ENCODE measurements at places on chromosomes 7 and 10.

DNA sequence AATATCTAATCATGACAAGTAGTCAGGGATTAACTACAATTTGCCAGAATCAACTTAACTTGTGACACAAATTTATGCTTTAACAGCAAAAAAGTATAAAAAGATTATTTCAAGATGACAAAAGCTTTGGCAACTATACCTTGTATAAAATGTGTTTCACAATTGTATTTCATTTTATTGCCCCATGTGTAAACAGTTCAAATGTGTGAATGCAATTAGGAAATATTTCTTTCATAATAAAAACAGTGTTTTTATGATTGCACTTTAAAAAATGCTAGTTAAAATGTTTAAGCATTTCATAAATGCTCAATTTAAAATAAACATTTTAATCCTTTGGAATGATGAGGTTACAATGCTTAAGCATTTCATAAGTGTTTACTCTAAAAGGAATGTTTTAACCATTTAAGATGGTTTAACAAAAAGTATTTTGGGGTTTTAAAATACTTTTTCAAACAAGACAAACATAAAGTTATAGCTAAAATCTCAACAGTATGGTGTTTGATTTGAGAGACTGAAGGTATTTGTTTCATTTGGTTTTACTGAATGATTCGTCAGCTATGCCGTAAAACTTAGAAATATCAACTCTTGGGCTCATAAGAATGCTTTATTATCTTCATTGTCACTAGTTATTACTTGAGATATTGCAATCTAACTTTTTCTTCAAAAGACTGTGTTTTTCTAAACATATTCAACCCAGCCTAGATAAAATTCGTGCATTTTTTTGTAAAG is 50.1 kb downstream of the SFTPD start:
- no peak for DNase-seq

DNA sequence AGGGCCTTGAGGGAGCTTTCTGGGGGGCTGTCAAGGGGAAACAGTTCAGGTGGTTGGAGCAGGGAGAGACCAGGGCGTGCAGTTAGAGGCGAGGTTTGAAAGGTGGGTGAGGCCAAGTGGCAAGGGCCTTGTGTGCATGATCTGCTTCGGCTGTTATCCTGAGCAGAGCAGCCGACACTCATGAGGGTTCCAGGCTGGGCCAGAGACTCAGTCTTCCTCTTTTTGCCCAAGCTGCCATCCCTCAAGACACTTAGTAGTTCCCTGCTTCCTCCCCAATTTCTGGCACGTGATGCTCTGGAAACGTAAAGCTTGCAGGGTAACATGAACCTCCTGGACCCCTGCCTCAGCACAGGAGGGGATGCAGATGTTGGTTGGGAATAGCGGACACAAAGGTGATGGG is 44.1 kb downstream of the KLRG2 start:
- no peak for DNase-seq

DNA sequence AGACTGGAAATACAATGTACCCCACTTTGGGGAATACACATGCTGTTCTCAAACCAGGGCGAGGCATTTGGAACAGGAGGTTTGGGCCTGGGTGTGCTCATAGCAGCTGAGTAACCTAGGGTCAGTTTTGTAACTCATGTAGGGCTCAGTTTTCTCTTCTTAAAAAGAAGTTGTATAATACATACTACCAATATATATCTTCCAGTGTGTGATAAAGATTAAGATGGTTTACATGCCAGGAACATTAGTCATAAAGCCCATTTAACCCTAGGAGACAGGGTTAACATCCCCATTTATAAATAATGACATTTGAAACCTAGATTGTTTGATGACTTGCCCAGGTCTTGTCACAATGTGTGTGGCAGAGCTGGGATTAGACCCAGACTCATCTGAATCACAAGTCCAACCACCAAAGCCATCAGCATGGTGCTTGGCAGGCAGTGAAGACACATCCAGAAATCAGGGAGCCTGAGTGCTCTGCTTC is 6.0 kb downstream of the AKR1B10 start:
- no peak for DNase-seq

- peak; percentile 3 for DNase-seq
These were observed 45.3 kb upstream of the CDK1 start for GRCh38 chr10:60732807-60733516.

GRCh38 chr10:60099998-60100747 is 193.8 kb upstream of the CCDC6 start:
- no peak for DNase-seq

DNA sequence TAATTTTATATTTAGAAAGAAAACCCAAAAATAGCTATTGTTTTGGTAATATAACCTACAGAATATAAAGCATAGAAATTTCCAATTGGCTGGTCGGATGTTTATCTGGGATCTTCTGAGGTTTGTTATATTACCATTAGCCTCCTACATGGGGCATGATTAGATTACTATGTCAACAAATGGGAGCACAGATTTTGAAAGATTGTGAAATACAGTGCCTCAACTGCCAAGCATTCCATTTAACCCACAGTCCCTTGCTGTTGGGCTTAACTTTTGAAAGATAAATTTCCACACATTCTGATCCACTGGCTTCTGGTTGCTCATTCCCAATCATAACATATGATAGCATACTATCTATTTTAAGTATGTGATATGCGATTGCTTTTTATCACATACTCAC is 455.4 kb upstream of the C7orf33 start:
- no peak for DNase-seq

DNA sequence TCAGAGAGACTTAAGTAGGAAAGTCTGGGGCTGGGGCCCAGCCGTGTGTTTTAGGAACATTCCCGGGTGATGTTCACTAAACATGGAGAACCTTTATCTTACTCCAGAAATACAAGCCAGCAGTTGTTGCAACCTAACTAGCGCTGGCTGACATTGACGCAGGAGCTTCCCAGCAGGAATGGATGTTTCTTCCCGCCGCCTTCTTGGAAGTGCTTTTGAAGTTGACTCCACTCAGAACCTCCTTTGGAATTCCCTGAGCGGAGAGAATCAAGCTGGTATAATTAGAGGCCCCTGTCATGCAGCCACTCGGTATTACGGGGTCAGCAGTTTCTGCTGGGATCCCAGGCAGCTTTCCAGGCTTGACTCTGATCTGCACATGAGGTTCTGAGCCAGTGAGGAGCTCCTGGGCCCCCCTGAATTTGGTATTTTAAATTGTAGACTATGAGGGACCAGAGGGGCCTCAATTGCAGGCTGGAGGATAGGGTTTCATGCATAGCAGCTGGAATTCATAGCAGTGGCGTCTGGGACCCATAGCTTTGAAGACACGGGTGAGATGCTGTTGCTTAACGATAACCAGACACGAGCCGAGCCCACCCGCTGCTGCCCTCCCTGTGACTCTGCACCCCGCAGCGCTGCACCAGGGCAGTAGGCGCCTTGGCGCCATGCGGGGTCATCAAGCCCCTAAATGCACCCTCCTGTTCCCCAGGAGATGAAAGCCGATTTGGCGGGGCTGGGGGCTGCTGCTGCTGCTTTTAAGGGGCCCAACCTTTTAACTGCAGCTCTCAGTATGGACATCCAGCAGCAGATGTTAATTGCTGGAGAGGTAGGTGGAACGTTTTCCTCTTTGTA is 61.8 kb downstream of the EEPD1 start:
- no peak for DNase-seq

DNA sequence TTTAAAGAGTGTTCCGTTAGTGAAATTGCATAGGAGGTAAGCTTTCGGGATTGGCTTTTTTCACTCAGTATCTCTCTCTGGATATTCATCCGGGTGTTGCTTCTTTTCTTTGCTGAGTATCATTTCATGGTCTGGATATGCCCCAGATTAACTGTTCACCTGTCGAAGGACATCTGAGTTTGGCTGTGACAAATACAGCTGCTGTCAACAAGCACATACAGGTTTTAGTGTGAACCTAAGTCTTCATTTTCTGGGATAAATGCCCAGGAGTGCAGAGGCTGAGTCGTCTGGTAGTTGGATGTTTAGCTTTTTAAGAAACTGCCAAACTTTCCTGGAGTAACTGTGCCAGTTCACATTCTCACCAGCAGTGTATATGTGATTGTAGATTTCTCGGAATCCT is 5.6 kb downstream of the DOCK1 start:
- no peak for DNase-seq

GRCh38 chr7:8594115-8594514 is 160.7 kb downstream of the NXPH1 start:
- DNase-seq: no peak

DNA sequence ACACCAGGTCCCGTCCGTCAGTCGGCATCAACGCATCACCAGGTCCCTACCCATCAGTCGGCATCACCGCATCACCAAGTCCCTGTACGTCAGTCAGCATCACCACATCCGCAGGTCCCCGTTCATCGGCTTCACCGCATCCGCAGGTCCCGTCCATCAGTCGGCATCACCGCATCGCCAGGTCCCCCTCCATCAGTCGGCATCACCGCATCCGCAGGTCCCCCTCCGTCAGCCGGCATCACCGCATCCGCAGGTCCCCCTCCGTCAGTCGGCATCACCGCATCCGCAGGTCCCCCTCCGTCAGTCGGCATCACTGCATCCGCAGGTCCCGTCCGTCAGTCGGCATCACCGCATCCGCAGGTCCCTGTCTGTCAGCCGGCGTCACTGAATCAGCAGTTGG is 55.1 kb downstream of the IGF2BP3 start:
- no peak for DNase-seq

DNA sequence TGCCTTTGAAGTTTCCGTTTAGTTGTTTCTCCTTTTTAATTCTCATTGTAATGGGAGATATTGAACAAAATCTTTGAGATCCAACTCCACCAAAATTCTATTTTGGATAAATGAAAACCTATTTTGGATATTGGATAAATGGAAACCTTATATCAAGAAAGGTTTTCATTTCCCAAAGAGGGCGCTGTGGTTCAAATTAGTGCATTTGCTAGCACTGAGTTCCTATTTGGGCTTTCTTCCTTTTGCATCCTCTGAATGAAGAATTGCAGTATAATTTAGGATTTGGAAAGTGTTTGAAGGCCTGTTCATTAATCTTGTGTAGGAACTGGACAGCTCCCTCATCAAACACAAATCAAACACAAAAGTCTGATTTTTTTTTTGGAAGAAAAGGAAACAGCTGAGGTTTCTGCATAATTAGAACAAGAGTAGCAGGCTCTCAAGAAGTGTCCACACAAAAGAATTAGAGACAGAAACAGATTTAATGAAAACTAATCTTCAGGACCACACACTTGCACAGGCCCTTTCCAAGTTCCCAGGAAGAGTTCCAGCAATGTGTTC is 80.8 kb upstream of the KLF14 start:
- DNase-seq: no peak

- DNase-seq: no peak
These were observed 320.2 kb downstream of the CDC14C start for GRCh38 chr7:49244543-49244942.

DNA sequence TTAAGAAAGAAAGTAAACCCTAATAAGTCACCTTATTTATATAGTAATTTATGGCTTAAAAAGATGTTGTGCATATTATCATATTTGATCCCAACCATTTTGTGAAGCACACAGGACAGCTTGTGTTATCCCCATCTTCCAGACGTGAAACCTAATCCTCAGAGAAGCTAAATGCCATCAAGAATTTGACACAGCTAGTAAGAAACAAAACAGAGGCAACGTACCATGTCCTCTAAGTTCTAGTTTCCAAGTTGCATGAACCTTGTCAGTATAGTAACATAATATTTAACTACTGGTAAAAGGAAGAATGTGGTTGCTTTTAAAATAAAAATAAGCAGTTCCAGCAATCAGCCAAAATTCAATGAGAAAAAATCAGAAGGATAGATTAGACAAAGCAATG is 41.5 kb downstream of the PTN start:
- no peak for DNase-seq

DNA sequence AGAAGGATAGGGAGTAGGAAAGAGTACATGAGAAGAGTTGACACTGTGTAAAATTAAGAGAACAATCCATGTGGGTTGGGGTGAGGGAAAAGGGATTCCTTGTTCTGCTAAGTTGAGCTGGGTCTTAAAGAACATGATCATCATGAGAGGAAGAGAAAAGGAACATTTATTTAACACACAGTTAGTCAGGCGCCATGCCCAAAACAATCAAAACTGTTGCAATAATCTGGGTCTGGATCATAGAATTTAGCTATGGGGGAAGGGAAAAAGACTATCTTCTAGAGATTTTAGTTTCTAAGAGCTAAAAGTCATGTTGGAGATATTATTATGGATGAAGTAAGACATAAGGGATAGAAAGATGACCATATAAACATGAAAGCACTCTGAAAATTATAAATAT is 178.9 kb downstream of the SEM1 start:
- no peak for DNase-seq

DNA sequence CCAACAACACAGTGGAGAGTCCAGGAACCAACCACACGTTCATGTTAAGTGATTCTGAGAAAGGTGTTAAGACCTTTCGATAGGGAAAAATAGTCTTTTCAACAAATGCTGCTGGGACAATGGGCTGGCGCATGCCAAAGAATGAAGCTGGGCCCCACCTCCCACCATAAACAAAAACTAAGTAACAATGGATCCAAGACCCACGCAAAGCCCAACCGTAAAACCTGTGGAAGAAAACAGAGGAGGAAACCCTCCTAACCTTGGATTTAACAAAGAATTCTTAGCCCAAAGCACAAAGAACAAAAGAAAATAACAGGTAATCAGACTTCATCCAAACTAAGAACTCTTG is 272.8 kb downstream of the ELFN1 start:
- DNase-seq: no peak

- DNase-seq: no peak
These were observed 19.7 kb upstream of the GOT1 start for GRCh38 chr10:99450156-99450555.

- DNase-seq: no peak
These were observed 28.4 kb downstream of the GLI3 start for GRCh38 chr7:42208572-42208971.

GRCh38 chr7:157644946-157645345 is 308.1 kb downstream of the DNAJB6 start:
- DNase-seq: no peak

DNA sequence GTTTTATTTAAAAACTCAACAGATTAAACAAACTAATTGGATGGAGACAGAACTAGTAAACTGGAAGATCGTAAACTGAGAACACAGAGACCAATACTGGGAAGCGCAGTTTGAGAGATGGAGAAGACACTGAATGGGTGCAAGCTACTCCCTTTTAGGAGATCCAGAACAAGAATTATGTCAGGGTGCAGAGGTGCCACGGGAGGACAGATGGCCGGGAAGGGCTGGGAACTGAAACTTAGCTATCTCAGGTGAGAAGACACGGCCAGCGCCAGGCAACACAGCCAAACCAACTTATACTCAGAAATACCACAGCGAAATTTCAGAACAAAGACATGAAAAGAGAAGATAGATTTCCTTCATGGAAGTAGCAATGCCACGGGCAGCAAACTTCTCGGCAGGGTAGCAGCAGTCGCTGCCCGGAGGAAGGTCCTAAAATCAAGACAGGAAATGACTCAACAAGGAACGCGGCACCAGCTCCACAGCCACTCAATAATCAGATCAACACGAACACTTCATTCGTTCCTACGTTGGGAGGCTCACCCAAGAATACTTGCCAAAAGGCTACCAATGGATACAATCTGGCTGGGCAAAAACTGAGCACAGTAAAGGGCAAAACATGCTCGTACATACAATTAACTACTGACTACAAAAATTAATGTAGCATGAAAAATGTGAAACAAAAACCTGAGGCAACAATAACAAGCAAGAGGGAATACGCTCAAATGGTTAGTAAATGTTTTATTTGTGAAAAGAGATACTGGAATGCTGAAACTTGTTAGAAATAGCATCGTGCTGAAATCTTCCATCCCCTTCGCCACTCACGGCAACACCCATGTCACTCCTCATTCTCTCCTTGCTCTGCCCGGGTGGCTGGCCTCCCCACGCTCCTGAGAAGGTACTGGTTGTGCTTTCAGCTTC is 2.2 kb upstream of the LRRC27 start:
- DNase-seq: no peak
